ENCODE measurements at places on chromosomes 4 and X.

DNA sequence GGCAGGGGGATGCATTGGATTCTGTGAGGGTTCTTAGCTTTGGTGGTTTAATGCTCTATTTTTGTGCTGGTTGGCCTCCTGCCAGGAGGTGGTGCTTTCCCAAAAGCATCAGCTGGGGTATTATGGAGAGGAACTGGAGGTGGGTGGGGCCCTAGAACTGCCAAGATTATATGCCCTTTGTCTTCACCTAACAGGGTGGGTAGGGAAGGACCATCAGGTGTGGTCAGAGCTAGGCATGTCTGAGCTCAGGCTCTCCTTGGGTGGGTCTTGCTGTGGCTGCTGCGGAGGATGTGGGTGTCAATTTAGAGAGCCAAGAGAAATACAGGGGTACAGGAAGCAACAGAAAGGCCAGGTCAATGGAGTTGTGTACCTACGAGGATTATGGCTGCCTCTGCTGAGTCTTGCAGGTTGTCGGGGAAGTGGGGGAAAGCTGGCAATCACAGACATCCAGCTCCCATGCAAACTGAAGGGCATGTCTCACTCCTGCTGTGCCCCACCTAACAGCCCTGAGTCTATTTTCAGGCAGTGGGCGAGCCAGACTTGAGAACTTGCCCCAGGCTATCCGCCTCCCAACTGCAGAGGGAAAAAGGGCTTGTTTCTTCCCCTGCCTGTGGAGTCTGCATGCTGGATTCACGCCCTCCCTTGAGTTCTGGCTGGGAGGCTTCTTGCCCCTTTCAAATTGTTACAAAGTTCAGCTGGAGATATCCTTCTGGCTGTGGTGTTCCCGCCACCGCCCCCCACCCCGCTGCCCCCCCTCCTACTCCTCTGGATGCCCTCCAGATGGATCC, 212.0 kb downstream of the COMMD8 start:
- no peak for DNase-seq

- no peak for DNase-seq
These were observed 147.5 kb upstream of the TTC29 start for GRCh38 chr4:147093206-147093605.

DNA sequence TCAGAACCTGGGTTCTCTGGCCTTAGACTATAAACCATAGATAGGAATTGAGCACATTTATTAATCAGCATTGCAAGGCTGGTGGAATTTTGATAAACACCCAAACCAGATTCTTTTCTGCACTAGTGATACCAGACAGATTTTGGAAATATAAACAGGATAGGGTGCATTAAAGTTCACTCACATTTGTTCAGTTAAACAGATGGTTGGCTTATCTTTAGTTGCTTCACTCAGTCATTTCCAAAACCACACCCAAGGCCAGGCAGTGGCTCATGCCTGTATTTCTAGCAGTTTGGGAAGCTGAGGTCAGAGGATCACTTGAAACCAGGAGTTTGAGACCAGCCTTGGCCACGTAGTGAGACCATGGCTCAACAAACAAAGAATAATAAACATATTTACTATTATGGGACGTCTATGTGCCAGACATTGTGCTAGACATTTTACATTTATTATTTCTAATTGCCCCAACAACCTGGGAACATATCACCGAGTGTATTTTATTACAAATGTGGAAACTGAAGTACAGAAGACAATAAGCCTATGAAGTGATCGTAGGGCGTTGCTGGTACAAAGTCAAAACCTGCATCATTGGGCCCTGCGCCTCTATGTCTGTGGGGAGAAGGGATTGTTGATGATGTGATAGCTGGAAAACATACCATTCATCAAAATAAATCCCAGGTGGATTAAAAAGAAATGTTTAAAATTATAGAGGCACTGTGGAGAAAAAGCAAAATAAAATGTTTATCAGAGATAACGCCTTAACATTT, 15.0 kb downstream of the ADD1 start:
- no peak for DNase-seq

GRCh38 chrX:120825146-120825545, 50.5 kb downstream of the CT47B1 start:
- no peak for DNase-seq

GRCh38 chr4:153099391-153100140, 104.7 kb upstream of the TRIM2 start:
- no peak for DNase-seq

DNA sequence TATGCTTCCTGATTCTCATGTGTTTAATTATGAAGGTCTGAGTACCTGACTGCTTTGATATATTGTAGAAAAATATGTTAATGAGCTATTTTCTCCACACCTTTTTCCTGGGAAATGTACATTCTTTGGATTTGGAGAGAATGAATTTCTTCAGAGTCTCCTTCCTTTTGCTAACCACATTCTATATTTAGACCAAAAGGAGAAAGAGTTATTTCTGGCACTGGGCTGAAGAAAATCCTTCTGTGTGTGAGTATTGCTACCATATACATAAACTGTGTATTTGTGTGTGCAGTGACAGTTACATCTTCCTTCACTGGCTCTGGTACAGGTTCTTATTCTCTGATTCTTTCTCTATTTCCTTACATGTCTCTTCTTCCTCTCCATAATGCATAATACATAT, 44.5 kb upstream of the PGRMC2 start:
- no peak for DNase-seq

DNA sequence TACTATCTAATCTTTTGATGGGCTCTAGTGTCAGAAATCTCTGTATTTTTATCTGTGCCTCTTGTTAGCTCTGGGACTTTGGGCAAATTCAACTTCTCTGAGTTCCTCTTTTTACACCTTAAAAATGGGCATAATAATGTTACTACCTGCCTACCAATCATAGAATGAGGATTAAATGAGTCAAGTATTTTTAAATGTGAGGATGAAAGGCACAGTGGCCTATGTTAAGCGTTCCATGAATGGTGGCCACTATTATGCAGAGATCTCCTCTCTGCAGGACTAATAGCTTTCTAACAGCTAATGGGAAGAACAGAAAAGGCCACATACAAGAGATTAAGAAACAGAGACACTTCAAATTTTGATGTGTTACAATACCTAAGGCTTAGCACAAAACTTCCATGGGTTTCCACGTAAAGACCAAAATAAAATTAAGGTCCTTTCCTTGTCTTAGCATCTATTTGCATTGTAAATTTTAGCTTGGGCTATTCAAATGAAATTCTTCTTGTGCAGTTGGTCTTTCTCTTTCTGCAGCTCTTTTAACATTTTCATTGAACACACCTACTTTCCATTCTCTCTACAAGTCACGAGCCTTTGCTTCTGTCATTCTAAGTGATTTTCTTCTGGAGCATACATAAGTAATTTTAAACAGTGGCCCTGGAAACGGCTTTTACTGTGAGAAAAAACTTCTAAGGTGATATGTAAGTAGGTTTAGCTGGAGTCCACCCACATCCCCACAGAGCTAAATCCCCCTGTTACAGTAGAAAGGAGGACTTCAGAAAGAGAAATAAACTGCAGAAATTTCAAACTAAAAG, 117.9 kb upstream of the MED14 start:
- no peak for DNase-seq

- DNase-seq: no peak
These were observed 95.2 kb upstream of the ANK2 start for GRCh38 chr4:112954286-112954685.

GRCh38 chr4:161133586-161134276, 1030.1 kb downstream of the FSTL5 start:
- no peak for DNase-seq

- DNase-seq: no peak
These were observed 164.1 kb upstream of the STS start for GRCh38 chrX:6983207-6983955.

GRCh38 chr4:174170091-174170490, 113.4 kb downstream of the FBXO8 start:
- DNase-seq: no peak

DNA sequence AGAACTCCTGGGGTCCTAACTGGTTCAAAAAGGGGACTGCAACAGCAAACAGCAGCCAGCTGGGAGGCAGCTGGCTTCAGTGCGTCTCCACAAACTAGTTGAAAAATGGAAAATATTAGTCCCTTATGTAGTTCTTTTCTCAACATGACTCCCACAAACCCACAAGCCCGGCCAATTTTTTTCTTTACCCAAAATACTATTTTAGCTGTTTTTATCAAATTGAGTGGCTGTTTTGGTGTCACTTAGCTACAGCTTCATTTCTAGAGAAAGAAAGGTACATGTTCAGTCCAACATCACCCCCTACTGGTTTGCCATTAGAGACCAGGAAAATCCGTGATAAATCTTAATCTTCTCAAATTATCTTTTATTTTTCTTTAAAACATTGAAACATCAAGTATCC, 97.2 kb downstream of the GUCY2F start:
- DNase-seq: peak; percentile 17

- DNase-seq: no peak
These were observed 2.1 kb downstream of the APLN start for GRCh38 chrX:129652565-129653169.

GRCh38 chr4:186445040-186445439, 110.3 kb downstream of the MTNR1A start:
- DNase-seq: no peak

DNA sequence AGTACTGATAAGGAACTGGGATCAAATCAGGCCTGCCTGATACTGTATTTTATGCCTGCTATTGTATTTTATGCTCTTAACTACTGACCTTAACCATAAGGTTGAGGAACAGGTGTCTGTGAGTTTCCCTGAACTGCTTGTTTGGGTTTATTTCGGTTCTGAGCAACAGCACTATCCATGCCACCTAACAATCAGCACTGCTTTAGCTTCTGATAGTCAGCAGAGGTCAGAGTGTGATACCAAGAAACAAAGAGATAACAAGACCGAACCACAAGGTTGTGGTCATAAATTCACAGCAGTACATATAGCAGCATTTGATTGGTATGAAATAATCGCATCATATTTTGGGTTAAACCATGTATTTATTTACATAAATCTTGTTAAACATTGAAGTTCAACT, 362.2 kb downstream of the FGF13 start:
- DNase-seq: peak; percentile 26

- DNase-seq: no peak
These were observed 50.1 kb downstream of the CISD2 start for GRCh38 chr4:102918859-102919258.

DNA sequence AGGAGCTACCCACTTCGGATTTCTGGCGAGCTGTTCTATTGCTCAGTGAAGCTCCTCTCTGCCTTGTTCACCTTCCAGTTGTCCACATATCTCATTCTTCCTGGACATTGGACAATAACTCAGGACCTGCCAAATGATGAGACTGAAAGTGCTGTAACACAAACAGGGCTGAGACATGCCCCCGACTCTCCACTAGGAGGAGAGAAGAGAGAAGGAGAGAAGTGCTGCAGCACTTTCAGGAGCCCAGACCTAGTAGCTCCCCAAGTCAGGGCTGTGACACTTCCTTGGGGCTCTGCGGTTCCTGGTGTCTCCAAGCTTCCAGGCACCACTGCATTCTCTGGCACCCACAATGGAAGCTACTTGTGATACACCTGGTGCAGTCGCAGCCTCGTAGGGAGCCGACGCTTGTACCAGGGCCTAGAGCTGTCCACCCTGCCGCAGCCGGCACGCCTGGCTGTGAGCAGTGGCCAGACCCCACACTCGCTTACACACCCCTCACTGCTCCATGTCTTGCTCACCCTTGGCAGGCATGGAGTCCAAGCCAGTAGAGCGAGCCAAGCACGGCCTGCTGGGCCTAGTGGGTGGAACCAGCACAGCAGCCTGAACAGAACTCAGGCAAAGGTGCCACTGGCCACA, 234.9 kb downstream of the TECRL start:
- no peak for DNase-seq

GRCh38 chr4:103026868-103027267, 7.4 kb upstream of the SLC9B1 start:
- DNase-seq: no peak

- no peak for DNase-seq
These were observed 219.8 kb upstream of the FAT1 start for GRCh38 chr4:186943411-186943810.

DNA sequence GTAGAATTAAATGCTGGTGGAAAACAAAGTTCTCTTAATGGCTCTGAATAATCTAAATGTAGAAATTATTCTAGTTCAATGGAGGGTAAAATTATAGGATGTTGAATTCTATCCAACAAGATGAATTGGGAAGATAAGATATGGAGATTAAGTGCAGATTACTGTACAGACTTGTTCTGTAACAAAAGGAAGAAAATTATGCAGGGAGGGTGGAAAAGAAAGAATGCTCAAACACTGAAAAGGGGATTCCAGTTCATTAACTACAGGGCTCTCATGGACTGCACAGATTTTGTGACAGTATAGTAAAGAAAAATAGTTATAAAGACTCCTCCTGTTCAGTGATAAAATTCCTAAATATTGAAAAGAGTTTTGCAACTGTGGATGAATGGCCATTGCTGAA, 1794.0 kb upstream of the PCDH7 start:
- no peak for DNase-seq

GRCh38 chr4:101291198-101291597, 56.1 kb downstream of the PPP3CA start:
- DNase-seq: no peak

GRCh38 chrX:139560221-139560620, 29.7 kb downstream of the F9 start:
- no peak for DNase-seq

- no peak for DNase-seq
These were observed 100.7 kb upstream of the PGRMC2 start for GRCh38 chr4:128388352-128388630.

DNA sequence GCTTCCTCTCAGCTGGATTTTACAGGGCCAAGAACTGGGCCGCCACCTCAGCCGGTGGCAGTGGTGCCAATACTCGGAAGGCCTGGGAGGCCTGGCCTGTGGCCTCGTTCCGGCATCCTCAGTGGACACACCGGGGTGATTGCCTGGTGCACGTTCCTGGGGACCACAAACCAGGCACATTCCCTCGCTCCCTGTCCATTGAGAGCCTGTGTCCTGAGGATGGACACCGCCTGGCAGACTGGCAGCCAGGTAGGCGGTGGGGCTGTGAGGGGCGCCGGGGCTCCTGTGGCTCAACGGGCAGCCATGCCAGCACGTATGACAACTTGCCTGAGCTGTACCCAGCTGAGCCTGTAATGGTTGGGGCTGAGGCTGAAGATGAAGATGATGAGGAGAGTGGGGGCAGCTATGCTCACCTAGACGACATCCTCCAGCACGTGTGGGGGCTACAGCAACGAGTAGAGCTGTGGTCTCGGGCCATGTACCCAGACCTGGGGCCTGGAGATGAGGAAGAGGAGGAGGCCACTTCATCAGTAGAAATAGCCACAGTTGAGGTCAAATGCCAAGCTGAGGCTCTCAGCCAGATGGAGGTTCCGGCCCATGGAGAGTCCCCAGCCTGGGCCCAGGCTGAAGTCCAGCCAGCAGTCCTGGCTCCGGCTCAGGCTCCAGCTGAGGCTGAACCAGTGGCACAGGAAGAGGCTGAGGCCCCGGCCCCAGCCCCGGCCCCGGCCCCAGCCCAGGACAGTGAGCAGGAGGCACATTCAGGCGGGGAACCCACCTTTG, 70.4 kb downstream of the STARD8 start:
- no peak for DNase-seq

DNA sequence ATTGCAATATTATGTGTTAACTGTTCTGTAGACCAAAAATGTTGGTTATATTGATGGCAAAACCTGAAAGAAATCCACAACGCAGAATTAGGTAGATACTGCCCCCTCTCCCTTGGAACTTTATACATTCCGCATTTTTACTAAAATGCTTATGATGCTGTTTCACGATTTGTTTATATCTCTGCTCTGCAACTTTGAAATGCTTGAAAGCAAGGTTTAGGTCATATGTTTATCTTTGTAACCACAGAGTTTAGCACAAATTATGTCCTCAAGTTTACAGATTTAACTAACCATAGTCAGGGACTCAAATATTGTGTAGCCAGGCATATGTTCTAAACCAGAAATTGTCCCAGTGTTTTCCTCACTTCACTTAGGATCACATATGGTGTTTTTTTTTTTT, 66.1 kb upstream of the H2AZ1 start:
- no peak for DNase-seq

- no peak for DNase-seq
These were observed 869.6 kb downstream of the CCSER1 start for GRCh38 chr4:90996813-90997212.
